D341Med (cell line): ENCODE measurements at places on chromosomes 4 and X.

DNA sequence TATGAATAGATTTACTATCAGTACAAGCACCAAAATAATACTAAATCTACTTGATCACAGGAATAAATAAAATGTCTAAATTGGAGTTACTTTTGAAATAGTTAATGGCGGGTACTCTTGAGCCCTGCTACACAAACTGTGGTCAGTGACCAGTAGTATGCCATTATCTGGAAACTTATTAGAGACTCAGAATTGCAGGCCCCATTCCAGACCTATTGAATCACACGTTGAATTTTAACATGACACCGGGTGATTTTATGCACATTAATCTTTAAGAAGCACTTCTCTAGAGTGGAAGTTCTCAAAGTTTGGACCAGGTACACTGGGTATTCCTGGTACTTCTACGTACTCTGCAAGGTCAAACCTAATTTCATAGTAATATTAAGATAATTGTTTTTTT lies 660.0 kb upstream of the POU3F4 start:
- DNase-seq, result no peak

- no peak for DNase-seq
Observed at GRCh38 chr4:123352240-123352945, 44.2 kb upstream of the SPRY1 start.

GRCh38 chr4:2745981-2746806 lies 9.9 kb downstream of the TNIP2 start:
- DNase-seq, result peak; percentile 15

GRCh38 chr4:120065974-120066516 lies 603 bp downstream of the MAD2L1 start:
- DNase-seq, result no peak

GRCh38 chr4:72243641-72244040 lies 211.8 kb downstream of the NPFFR2 start:
- DNase-seq, result no peak

- DNase-seq, result no peak
Observed at GRCh38 chr4:185738820-185739219, 73.2 kb downstream of the SORBS2 start.

- DNase-seq, result no peak
Observed at GRCh38 chr4:78065508-78066192, 8.5 kb downstream of the FRAS1 start.

DNA sequence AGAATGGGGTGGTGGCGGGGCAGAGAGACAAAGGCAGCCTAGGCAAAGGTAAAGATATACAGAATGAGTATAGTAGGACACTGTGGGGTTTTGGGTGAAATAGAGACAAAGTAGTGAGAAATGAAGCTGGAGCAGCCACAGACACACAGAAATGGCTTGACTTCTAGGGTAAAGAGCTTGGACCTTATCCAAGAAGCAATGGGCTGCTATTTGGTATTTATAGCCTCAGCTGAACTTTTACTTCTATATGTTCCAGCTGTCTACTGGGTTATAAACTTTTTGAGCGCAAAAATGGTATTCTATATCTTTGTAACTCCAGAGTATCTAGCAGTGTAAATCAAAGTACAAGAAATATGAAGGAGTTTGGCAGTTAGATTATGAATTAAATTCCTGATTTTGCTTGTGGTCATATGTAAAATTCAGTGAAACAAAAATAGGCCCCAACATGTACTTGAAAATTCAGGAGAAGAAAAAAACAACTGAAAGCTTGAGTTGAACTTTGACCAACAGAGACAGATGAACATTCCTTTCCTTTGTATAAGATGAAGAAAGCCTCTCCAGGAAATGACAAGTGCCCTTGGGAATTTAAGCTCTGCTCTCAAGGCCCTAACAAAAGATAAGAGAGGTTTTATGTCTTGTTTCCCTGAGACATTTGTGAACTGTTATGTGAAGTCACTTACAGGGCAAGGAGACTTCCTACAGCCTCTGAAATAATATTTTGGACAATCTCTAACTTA lies 354.1 kb downstream of the CHIC1 start:
- DNase-seq, result no peak

- peak; percentile 58 for DNase-seq
Observed at GRCh38 chr4:140237616-140238350, 83.8 kb upstream of the MAML3 start.

DNA sequence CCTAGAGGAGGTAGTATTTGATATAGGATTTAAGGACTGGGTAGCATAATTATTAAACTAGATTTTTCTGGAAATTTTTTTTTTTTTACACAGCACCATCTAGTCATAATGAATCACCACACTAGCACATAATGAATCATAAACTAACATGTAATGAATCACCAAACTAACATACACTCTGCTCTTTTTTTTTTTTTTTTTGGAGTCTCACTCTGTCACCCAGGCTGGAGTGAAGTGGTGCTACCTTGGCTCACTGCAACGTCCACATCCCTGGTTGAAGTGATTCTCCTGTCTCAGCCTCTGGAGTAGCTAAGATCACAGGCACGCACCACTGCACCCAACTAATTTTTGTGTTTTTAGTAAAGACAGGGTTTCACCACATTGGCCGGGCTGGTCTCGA lies 92.5 kb downstream of the FAM13A start:
- no peak for DNase-seq

DNA sequence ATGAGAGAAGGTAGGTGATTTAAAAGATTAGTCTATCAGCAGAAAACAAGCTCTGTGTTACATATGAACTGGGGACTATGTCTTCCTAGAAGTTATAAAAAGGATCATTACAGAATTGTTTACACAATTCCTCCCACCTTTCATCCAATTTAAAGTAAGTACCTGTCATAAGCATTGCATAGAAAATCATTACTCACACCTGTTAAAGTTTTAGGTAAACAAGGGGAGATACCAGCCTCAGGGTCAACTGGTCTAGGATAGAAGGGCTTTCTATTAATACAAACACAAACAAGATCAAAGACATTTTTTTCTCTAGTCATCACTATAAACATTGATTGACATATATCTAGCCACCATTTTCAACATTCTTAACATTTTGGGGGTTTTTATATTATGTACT lies 333.9 kb downstream of the ARHGAP24 start:
- DNase-seq, result no peak

- DNase-seq, result peak; percentile 7
Observed at GRCh38 chrX:31819455-31819854, 747.6 kb upstream of the FTHL17 start.

- no peak for DNase-seq
Observed at GRCh38 chrX:40176351-40177116, 78.8 kb upstream of the BCOR start.

DNA sequence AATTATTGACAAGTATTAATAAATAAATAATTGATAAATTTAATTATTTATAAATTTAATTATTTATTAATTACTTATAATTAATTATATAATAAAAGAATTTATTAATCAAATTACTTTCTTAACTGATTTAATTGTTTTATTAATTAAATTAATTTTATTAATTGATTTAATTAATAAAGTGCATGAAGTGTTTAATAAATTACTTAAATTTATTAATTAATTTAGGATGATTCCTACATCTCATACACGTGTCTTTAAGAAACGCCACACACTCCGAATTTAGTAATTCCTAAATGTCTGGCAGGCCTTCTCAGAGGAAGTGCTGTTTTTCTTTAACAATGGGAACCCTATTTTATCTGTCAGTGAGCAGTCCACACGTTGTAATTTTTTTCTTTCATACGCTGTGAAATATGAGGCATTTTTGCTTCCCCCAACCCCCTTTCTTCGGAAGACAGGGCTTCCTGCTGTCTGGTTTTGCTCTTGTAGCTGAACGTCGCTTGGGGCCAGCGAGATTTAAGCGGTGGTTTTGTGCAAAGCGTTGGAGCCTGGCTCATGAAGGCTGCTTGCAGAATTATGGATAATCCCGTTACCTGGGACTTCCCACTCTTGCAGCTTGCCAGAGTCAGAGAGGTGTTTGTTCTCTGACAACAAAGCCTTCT lies 46.8 kb downstream of the CRLF2 start:
- no peak for DNase-seq

- no peak for DNase-seq
Observed at GRCh38 chrX:132778917-132779316, 179.5 kb downstream of the HS6ST2 start.

DNA sequence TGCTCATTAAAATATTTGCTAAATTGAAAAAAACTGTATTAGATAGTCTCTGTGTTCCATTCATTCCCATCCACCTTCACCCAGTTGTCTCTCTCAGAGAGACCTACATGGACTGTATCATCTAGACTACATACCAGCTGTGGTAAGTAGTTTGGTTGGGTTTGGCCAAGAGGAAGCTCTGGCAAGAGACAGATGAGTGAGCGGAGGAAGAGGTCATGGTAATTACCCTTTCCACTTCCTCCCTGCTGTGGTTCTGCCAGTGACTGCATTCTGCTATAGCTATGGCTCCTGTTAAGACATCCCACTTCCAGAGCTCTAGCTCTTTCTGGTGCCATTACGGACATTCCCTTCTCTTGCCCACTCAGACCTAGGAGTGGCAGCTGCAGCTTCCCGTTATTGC lies 239.0 kb upstream of the MID1 start:
- DNase-seq, result no peak

- no peak for DNase-seq
Observed at GRCh38 chr4:151147000-151147399, 47.6 kb downstream of the RPS3A start.

DNA sequence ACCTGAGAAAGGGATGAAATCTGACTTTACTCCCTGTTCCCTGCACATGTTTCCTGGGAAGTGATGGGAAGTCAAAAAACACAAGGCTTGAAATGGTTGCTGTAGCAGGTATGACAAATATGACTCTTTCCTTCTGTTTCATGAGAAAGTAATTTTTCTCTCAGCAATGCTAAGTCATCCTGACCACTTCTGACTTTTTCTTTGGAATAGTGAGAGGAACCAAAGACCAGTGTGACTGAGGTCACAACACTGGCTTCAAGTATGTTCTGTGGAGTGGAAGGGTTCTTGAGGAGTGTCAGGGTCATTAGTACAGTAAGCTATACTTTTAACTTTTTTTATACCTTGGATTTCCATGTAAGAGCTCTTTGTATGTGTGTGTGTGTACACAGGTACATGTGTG lies 225.3 kb downstream of the PPP3CA start:
- DNase-seq, result no peak

GRCh38 chrX:8306291-8306925 lies 135.3 kb upstream of the VCX2 start:
- no peak for DNase-seq

DNA sequence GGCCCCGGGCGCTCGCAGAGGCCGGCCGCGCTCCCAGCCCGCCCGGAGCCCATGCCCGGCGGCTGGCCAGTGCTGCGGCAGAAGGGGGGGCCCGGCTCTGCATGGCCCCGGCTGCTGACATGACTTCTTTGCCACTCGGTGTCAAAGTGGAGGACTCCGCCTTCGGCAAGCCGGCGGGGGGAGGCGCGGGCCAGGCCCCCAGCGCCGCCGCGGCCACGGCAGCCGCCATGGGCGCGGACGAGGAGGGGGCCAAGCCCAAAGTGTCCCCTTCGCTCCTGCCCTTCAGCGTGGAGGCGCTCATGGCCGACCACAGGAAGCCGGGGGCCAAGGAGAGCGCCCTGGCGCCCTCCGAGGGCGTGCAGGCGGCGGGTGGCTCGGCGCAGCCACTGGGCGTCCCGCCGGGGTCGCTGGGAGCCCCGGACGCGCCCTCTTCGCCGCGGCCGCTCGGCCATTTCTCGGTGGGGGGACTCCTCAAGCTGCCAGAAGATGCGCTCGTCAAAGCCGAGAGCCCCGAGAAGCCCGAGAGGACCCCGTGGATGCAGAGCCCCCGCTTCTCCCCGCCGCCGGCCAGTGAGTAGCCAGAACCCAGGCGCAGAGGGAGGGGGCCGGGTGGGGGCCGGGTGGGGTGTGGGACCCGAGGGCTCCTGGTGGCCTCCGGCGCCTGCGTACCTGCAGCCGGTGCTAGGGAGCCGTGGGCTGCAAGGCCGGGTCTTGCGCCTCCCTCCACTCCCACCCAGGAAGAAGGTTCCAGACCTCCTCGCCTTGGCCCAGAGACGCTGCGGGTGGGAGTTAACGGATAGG lies 534 bp downstream of the MSX1 start:
- peak; percentile 70 for DNase-seq

- DNase-seq, result peak; percentile 36
Observed at GRCh38 chrX:107673933-107674479, 45.7 kb downstream of the PRPS1 start.

GRCh38 chr4:142645475-142646108 lies 200.5 kb downstream of the INPP4B start:
- no peak for DNase-seq

DNA sequence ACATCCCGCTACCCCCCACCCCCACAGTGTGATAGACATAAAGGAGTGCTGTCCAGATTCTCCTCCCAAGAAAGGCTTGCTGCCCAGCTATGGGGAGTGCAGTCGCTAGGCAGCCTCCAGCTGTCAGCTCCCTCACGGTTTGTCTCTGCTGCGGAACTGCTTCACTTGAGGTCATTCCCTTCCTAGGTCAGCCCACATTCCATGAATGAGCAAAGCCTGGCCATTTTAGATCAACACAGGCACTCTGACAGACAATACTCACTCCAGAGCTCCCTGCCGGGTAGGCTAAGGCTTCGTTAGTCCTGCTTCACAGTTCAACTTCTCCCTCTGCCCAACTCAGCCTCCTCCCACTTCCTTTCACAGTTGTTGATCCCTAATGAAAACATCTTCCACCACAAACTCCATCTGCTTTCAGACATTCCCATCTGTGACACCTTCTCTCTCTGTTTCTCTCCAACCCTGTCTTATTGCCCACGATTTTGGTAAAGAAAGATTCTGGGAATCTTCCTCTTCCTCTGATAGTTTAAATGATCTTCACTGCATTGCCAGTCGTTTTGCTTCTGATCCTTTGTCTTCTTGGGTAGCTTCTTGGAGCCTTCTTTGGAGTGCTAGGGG lies 318.9 kb upstream of the F9 start:
- no peak for DNase-seq

DNA sequence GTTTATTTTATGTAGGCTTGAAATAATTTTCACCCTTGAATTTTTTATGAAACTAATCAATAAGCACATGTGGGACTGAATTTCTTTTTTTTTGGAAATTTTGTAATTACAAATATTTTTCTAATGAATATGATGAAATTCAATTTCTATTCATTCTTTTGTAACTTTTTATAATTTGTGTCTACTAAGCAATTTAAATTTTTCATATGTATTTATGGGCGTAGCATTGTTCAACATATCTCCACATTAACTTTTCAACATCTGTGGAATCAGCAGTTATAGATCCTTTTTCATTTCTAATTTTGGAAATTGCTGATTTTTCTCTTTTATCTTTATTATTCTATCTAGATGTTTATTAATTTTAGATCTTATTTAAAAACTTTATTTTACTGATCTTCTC lies 1320.3 kb downstream of the C4orf33 start:
- no peak for DNase-seq

DNA sequence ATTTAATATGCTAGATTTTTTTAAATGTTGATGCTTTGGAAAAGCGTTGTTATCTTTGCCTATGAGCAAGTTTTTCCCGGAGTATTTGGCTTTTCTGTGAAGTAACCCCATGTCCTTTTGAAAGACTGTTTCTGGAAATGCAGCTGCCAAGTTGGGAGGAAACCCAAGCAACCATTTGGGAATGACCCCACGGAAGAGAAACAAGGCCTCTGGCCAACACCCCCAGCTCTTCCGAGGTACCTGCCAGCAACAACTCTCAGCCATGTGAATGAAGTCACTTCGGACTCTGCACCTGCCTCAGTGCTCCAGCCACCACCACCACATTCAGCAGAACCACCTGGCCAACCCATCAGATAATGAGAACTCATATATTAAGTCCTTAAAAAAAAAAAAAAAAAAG lies 36.2 kb upstream of the DHRSX start:
- DNase-seq, result no peak
